Foreskin keratinocyte (primary cell): ENCODE measurements at places on chromosomes 16 and 17.

- peak; percentile 98 for DNase-seq
Observed at GRCh38 chr17:71405101-71405500, 715.7 kb upstream of the SOX9 start.

DNA sequence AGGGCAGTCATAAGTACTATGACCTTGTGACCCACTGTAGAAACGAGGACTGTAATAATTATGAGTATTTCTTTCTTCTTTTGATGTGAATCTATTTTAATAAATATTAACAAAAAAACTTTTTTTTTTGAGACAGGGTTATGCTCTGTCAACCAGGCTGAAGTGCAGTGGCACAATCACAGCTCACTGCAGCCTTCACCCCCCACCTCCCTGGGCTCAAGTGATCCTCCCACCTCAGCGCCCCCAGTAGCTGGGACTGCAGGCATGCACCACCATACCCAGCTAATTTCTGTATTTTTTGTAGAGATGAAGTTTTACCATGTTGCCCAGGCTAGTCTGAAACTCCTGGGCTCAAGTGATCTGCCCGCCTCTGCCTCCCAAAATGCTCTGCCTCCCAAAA is 32.6 kb downstream of the SCPEP1 start:
- DNase-seq, result no peak

- no peak for DNase-seq
Observed at GRCh38 chr17:79835470-79835899, 3.8 kb downstream of the CBX4 start.

DNA sequence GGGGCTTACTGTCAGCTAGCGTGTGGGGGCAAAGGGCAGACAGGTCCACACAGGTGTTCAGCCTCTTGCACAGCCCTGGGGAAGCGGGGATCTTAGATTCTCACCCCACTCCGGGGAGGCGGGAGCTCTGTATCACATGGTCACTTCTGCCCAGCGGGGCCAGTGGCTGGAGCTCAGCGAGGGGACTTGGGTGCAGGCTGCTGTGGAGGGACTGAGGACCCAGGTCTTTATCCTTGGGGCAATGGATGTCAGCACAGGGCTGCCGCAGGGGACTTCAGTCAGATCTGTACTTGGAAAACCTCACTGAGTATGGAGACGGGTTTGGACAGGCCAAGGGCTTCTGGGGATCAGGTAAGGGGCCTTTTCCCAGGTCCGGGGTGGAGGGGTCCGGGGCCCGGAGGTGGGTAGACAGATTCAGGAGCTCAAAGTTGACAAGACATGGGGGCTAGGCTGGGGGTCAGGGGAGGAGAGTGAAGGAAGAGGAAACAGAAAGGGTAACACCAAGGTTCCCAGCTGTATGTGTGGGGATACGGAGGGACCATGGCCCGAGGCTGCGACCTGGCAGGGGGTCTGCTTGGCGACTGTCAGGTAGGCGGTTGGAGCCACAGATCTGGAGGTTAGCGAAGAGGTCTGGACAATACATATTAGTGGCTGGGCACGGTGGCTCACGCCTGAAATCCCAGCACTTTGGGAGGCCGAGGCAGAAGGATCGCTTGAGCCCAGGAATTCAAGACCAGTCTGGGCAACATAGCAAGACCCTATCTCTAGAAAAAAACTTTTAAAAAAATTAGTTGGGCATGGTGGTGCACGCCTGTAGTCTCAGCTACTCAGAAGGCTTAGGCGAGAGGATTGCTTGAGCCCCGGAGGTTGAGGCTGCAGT is 15.1 kb upstream of the BAIAP2 start:
- no peak for DNase-seq

GRCh38 chr17:36888236-36888951 is 48.9 kb upstream of the LHX1 start:
- no peak for DNase-seq

DNA sequence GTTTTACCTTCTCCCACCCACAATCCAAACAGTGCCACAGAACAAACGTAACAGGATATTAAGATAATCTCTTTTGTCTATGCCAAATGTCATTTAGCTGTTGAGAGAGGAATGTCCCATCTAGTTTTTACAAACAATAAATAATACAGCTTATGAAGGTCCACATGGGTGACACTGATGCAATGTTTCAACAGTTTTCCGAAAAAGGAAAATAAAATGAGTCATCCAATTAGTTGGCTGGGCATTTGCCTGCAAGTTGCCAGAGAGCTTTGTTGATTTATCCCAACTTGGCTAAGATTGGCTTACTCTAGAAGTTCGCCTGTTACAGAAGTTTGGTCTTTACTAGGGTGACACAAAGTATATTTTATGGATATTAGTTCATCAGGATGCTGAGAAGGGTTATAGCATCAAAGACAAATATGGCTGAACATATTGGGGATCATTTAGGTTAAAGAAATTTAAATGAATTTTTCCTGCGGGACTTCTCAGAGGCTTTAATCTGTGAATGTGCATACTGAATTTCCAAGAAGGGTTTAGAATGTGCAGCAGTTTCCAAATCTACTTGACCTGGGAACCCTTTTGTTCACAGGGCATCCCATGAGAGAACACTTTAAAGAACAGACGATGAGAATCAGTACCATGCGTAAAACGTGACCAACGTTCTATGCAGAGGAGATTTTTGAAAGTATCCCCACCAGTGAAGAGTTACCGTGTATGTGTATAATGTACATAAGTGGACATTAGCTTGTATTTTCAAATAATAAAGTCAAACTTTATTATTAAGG is 73.1 kb downstream of the CDH13 start:
- DNase-seq, result peak; percentile 61

DNA sequence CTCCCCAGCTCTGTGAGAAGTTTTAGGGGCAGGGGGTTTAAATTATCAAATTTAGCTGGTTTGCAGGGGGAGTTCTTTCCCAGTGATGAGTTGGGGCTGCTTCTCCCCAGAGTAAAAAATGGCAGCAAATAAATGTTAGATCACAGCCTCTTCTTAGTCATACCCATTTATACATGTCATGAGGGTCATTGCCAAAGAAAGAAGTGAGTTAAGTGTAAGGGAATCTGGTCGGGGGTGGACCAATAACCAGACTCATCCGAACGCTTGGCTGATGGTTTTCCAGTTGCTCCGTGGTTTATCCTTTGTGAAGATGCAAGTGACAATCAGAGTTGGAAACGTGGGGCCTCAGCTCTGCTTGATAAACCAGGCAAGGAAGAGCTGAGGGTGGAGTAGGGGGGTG is 87.1 kb downstream of the PLXDC1 start:
- peak; percentile 4 for DNase-seq

GRCh38 chr16:66116163-66117002 is 250.1 kb upstream of the CDH5 start:
- peak; percentile 30 for DNase-seq

DNA sequence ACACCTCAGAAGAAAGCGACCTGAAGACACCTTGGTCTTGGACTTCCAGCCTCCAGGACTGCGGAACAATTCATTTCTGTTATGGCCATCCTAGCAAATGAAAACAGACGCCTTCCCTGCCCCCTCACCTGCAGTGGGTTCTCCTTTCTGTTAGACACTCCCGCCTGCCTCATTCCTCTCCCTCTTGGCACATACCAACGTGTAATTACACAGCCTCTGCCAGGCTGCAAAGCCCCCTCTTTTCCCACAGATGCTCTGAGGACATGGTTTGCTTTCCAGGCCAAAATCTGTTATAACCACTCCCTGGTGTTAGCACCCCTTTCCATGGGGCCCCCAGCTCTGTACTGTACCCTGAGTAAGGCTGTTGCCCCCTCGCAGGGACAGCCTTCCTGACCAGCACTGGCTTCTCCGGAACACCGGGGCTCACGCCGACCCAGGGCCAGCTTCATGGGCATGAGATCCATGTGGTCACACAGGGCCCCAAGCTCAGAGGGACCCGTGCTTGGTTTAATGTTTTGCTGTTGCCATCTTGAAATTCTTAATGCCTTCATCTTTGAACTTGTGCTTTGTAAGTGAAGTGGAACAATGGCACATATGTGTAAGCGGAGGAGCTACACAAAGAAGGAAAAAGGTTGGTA is 64.1 kb downstream of the SDK2 start:
- DNase-seq, result no peak

DNA sequence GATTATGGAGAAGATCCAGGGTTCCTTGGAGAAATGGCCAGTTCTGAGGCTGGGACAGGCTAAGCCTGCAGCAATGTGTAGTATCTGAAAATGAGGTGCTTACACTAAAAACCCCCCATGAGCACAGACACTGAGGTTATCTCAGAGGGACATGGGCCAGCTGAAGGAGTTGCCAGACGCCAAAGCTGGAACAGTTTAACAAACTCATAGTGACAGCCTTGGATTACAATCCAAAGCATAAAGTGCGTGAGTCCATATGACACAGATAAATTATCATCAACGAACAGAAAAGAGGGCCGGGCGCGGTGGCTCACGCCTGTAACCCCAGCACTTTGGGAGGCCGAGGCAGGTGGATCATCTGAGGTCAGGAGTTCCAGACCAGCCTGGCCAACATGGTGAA is 11.2 kb upstream of the CAPN15 start:
- DNase-seq, result no peak

GRCh38 chr17:43613917-43614316 is 47.8 kb downstream of the MEOX1 start:
- no peak for DNase-seq
